ENCODE measurements at places on chromosomes 1 and 21.

GRCh38 chr1:184892116-184892515, 82.2 kb downstream of the NIBAN1 start:
- no peak overlapping the region for H3K4me3 ChIP-seq
- peaks cover under 1% of the 10 kb centered on the region for H3K27me3 ChIP-seq
- no peaks in the 10 kb centered on the region for H3K36me3 ChIP-seq
- no peak for DNase-seq
- peaks cover 28% of the 10 kb centered on the region for H3K4me1 ChIP-seq

- H3K4me3 ChIP-seq = peak within 1 kb of the TSS; percentile 81
- peak within 1 kb of the TSS; percentile 83 for H3K27ac ChIP-seq
- no peaks in the 10 kb centered on the region for H3K36me3 ChIP-seq
- H3K4me1 ChIP-seq = peaks cover 64% of the 10 kb centered on the region
- peaks cover 3% of the 10 kb centered on the region for H3K27me3 ChIP-seq
- DNase-seq = no peak
Measured at GRCh38 chr1:156153362-156153761, at the start of gene SEMA4A. SEMA4A (plus strand) TSS chr1:156153585; CDS start chr1:156154579, 994 bp downstream.

DNA sequence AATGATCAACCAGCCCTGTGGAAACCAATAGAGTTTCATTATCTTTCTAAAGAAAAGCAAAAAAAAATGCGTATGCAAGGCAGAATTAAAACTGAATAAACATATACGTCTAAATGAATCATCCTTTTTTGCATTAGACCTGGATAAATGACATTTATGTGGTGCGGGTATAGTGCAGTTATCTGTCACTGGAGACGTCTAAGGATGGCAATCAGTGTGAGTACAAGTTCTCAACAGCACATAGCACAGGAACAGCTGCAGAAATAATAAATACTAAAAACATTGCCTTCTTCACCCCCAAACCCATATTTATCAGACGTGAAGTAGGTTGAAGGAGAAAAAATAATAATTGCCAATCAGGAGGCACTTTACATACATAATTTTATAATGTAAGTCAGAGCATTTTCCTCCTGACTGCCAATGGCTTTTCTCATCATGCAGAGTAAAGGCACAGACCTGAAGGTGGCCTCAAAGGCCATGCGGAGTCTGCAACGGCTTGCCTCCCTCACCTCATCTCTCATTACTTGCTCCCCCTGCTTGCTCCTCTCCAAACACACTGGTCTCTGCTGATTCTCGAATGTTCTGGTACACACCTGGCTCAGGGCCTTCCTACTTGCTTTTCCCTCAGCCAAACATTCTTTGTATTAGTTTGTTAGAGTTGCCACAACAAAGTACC, 574.7 kb upstream of the PLXNA2 start:
- H3K4me1 ChIP-seq = no peaks in the 10 kb centered on the region
- H3K36me3 ChIP-seq = no peaks in the 10 kb centered on the region
- no peak for DNase-seq
- no peak overlapping the region for H3K4me3 ChIP-seq
- H3K27me3 ChIP-seq = peaks cover 12% of the 10 kb centered on the region

- H3K4me1 ChIP-seq = peaks cover 27% of the 10 kb centered on the region
- peak overlapping the region; percentile 81 for H3K4me3 ChIP-seq
- DNase-seq = no peak
Measured at GRCh38 chr1:159853417-159854115, 8.9 kb downstream of the VSIG8 start.

- no peak overlapping the region for H3K4me3 ChIP-seq
- H3K27ac ChIP-seq = no peak overlapping the region
- H3K36me3 ChIP-seq = peaks cover 31% of the 10 kb centered on the region
- H3K4me1 ChIP-seq = peaks cover 32% of the 10 kb centered on the region
Measured at GRCh38 chr1:161954050-161954449, 69.6 kb downstream of the OLFML2B start.

- no peak overlapping the region for H3K4me3 ChIP-seq
- no peak overlapping the region for H3K27ac ChIP-seq
- no peak for DNase-seq
- H3K4me1 ChIP-seq = peaks cover 7% of the 10 kb centered on the region
- H3K36me3 ChIP-seq = peaks cover 4% of the 10 kb centered on the region
Measured at GRCh38 chr1:41768583-41768982, 150.1 kb downstream of the HIVEP3 start.

- H3K27me3 ChIP-seq = no peaks in the 10 kb centered on the region
- no peak for DNase-seq
- peak overlapping the region; percentile 97 for H3K27ac ChIP-seq
- peak overlapping the region; percentile 4 for H3K4me3 ChIP-seq
- peaks cover 41% of the 10 kb centered on the region for H3K4me1 ChIP-seq
Measured at GRCh38 chr1:156598125-156598524, 3.2 kb downstream of the GPATCH4 start.

DNA sequence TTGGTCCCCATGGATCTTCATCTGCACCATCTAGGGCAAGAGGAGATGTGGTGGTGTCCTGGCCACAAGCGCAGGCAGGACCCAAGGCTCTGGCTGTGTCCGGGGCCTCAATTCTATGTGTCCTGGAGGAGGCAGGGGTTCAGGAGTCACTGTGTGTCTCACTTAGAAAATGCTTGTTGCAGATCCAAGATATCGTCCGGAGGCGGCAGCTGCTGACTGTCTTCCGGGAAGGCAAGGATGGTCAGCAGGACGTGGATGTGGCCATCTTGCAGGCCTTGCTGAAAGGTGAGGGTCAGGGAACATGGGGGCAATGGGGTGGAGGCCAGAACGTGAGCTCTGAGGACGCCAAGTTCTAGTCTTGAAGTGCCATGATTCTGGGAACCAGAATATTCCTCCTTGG, 29.1 kb downstream of the TRPM2 start:
- no peak for DNase-seq
- H3K4me3 ChIP-seq = no peak overlapping the region
- no peaks in the 10 kb centered on the region for H3K27me3 ChIP-seq
- H3K27ac ChIP-seq = no peak overlapping the region
- H3K4me1 ChIP-seq = no peaks in the 10 kb centered on the region
